ENCODE measurements at places on chromosomes 12 and 14.

- no peak for DNase-seq
Measured at GRCh38 chr12:121334513-121335343, 17.5 kb downstream of the ANAPC5 start.

- no peak for DNase-seq
Measured at GRCh38 chr14:57533214-57533613, 39.6 kb upstream of the CCDC198 start.

DNA sequence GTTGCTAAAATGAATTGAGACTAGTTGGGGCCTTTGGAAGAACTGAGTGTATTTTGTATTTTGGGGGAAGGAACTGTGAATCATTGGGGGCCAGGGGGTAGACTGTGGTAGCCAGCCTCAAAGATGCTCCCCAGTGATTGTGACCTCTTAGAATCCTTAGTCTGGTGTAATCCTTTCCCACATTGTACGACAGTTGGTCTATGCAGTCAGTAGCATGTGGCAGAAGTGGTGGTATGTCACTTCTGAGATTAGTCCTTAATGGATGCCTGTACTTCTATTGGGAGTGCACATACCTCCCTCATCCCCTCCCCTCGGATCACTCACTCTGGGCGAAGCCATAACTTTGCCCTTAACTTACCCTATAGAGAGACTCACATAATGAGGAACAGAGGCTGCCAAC, 48.0 kb downstream of the USP15 start:
- no peak for DNase-seq

DNA sequence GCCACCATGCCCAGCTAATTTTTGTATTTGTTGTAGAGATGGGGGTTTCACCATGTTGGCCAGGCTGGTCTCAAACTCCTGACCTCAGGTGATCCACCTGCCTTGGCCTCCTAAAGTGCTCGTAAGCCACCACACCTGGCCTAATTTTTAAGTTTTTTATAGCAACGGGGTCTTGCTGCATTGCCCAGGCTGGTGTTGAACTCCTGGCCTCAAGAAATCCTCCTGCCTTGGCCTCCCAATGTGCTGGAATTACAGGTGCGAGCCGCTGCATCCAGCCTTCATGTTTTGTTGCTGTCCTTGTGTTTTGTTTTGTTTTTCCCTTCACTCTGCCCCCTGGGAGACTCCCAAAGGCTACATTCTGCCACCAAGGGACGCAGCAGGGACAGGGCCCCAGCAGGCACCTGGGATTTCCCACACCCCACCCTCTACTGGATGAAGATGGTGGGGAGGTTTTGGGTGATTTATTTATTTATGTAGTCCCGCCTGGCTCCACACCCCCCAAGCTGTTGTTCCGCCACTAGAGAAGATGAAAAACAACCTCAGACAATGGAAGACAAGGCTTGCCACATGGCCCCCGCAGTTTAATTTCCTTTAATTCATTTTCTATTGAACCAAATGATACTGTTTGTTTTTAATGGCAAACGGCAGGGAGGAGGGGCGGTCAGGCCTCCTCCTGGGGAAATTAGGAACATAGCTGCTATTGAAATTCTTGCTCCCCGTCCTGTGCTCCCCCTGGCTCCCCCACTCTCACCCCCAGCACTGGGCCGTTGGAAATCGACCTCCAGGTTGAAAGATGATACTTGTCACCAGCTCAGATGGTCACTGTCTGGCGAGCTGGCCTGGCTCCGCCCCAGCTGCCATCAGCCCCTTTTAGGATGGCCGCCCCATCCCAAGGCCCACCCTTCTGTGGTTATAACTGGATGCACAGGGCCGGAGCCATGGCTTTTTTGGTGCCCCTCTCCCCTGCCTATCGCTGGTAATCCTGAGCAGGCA, 70.3 kb downstream of the RNFT2 start:
- no peak for DNase-seq

- DNase-seq = no peak
Measured at GRCh38 chr12:25725931-25726330, 172.8 kb upstream of the LMNTD1 start.

- no peak for DNase-seq
Measured at GRCh38 chr12:58161773-58162172, 220.4 kb downstream of the ATP23 start.

DNA sequence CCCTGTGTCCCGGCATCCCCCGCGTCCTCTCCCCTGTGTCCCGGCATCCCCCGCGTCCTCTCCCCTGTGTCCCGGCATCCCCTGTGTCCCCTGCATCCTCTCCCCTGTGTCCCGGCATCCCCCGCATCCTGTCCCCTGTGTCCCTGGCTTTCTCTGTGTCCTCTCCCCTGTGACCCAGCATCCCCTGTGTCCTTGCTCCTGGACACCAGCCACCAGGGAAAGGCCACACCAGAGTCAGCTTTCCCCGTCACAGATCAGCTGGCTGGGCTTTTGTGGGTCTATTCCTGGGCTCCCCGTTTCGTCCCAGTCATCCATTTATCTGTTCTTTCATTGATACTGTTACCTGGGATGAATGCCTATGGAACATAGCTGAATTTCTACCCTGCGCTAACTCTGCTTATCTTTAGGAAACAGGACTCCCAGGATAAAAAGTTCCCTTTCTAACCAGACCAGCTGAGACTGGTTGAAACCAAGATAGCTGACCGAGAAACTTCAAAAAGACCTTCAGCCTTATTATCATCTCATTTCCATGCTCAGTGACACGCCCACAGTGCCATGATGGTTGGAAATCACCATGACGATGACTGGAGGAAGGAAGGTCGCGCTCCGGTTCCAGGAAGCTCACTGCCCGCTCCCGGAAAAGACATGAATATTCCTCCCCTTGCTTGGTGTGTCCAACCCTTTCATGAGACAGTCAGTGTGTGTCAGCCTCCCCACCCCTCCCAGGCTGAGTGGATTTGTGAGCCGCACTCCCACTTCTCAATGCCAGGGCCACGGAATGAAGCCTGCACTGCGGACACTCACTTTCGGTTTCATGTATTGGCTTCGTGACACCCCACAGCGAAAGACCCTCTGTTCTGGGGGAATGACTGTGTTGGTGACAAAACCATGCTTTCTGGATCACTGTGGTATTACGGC, 276.4 kb upstream of the SFSWAP start:
- no peak for DNase-seq

- DNase-seq = no peak
Measured at GRCh38 chr14:98724734-98725133, 547.3 kb downstream of the BCL11B start.

DNA sequence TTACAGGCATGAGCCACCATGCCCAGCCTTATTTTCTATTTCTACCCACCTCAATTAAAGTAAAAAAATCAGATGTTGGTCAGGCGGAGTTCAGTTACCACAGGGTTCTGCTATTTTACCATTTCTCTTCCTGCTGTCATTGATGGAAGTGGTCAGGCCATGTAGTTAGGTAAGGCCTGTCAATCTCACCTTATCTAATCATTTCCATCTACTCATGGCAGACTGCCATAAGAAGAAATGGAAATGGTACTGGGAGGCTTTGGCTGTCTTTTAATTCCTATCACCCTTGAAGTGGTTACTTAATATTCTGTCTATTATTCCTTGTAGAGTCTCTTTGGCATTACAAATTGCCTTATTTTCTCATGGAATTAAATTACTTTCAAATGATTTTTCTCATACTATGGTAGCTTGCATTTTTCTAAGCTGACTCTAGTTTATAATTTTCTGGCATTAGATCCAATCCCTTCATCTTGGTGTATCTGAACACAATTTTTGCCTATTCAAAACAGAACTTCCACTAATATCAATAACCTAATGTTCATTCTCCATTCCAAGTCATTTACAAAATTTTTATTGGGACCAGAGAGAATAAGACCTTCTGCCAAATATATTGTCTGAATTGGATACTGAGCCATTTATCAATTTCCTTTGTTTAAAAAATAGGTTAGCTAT, 198.7 kb downstream of the DACT1 start:
- DNase-seq = no peak

- peak; percentile 71 for DNase-seq
Measured at GRCh38 chr12:14884458-14884878, 1.2 kb downstream of the MGP start.

- no peak for DNase-seq
Measured at GRCh38 chr12:121779422-121779895, 14.0 kb downstream of the RHOF start.

- DNase-seq = no peak
Measured at GRCh38 chr14:38950676-38951075, 152.4 kb downstream of the SEC23A start.

DNA sequence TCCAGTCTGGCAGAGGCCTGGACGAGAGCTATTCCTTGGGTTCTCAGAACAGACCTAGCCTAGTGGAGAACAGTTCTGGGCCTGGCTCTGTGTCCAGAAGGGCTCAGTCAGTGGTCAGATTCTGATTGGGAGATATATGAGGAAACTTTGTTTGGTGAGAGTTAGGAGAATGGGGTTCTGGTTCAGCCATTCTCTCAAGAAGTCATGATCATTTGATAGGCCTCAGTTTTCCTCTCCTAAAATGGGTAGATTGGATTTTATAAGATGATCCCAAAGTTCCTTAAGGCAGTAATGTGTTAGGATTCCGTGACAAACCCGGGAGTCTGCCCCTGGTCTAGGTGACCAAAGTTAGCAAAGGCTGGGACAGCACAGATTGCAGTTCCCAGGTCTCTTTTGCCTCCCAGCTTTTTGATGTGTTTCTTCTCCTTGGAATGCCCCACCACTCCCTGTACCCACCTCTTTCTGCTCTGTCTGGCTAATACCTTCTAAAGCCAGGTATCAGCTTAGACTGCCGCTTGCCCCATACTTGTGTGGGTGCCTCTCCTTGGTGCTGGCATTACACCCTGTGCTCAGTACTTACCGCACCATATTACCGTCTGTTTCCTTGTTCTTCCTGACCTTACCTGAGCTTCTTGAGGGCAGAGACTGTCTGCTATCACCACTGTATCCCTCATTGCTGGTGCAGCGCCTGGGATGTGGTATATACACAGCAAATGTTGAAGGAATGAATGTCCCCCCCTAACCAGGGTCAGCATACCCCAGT, 25.5 kb downstream of the SUSD6 start:
- DNase-seq = no peak

DNA sequence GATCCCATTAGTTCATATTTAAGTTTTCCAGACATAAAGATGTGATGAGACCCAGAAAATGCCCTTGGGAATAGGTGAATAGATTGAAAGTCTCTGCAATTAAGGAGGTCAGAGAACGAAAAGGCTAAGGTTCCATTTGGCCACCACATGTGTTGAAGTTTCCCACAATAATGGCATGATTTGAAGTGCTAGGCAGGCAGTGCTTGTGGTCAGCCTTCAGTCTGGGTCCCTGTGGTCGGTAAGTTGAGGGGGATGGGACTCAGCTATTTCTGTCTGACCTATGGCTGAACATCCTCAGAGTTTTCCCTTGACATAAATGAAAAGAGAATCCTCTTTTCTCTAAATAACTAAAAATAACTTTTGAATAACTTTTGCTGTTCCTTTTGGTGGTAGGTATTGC, 92.4 kb downstream of the PELI2 start:
- DNase-seq = no peak

DNA sequence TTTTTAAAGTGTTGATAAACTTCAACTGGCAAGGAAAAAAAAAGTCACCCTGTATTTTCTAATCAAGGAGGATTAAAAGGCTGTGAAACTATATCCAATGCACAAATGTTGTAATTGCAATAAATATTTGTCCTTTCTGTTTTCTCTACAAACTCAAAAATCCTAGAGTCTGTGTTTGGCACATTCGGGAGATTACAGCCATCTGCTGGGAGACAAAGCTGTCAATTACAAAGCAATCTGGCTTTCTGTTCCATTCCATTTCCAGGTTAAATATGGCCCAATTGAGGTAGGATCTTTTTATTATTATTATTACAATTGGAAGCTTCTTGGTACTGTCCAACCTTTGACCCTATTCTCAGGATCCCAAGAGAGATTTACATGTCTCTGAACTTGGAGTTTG, 295.9 kb downstream of the DIO2 start:
- DNase-seq = no peak

- no peak for DNase-seq
Measured at GRCh38 chr12:81339071-81339470, 261.2 kb downstream of the ACSS3 start.

GRCh38 chr12:79778802-79779448, 88.2 kb upstream of the PAWR start:
- DNase-seq = no peak

- no peak for DNase-seq
Measured at GRCh38 chr12:2402073-2402579, 349.3 kb downstream of the CACNA1C start.

- no peak for DNase-seq
Measured at GRCh38 chr14:31243860-31244259, 36.3 kb upstream of the HECTD1 start.

DNA sequence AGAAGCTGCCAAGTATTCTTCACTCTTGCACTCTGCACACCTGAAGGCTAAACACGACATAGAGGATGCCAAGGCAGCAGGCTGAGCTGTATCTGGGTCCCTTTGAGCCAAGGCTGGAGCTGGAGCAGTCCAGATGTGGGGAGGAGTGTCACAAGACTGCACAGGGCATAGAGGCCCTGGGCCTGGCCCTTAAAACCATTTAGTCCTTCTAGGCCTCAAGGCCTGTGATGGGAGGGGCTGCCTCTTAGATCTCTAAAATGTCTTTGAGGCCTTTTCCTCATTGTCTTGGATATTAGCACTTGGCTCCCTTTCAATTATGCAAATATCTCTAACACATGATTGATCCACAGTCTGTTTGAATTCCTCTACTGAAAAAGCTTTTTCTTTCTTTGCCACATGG, 28.0 kb upstream of the C14orf132 start:
- no peak for DNase-seq
